Amniotic stem cell (primary cell): ENCODE measurements at places on chromosomes 4 and X.

GRCh38 chr4:123291329-123291728, 105.3 kb upstream of the SPRY1 start:
- no peak for DNase-seq

- no peak for DNase-seq
These were observed 204.6 kb downstream of the RBMX2 start for GRCh38 chrX:130606425-130606824.

DNA sequence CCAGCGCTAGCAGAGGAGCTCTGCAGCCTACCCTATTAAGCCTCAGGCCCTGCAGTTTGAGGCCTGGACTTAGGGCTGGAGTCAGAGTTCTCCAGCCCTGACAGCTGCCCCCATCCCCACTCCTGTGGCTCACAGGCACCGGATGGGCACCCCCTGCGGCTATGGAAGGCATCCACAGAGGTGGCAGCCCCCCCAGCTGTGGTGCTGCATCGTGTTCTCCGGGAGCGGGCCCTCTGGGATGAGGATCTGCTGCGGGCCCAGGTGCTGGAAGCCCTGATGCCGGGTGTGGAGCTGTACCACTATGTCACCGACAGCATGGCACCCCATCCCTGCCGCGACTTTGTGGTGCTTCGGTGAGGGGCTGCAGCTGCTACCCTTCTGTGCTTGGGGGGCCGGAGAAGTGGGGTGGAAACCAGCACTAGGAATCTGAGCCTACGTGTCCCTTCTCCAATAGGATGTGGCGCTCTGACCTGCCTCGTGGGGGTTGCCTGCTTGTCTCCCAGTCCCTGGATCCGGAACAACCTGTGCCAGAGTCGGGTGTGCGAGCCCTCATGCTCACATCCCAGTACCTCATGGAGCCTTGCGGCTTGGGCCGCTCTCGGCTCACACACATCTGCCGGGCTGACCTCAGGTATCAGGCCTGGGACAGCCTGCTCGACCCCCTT, 76.2 kb downstream of the STARD8 start:
- DNase-seq = no peak

- DNase-seq = peak; percentile 47
These were observed 234.7 kb downstream of the OR13H1 start for GRCh38 chrX:131778269-131779218.

DNA sequence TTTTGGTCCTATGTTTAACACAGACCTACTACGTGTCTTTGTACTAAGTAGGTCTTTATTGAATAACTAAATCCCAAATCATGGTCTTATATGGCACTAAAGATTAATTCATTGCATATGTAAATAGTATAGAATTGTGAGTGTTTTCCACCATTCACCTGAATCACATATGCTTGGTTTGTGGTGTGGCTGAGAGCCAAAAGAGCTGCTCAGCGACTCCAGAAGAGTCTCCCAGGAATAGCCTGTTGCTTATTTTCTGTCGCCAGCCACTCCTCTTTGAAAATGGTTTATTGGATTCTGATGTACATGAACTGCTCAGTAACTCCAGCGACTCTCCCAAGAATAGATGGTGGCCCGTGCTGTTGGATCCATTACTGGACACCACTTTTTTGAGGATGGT, 184.5 kb downstream of the CLCN4 start:
- no peak for DNase-seq

- DNase-seq = no peak
These were observed 123.6 kb downstream of the RBM47 start for GRCh38 chr4:40506066-40506465.

DNA sequence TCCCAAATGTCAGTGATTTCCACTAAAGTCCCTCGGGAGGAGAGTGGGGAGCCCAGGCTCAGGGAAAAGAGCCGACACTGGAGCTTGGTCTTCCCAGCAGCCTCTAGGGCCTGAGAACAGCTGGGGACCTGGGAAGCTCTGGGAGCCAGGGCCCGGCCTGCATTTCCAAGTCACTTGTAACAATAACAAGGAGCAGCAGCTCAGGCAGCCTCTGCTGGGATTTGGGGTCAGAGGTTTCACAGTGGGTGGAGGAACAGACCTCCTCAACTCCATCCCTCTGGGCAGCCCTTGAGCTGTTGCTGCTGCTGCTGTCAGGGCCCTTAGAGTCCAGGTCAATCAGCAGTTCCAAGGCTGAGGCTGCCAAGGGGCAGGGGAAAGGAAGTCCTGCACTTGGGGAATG, 11.1 kb downstream of the STARD8 start:
- no peak for DNase-seq

DNA sequence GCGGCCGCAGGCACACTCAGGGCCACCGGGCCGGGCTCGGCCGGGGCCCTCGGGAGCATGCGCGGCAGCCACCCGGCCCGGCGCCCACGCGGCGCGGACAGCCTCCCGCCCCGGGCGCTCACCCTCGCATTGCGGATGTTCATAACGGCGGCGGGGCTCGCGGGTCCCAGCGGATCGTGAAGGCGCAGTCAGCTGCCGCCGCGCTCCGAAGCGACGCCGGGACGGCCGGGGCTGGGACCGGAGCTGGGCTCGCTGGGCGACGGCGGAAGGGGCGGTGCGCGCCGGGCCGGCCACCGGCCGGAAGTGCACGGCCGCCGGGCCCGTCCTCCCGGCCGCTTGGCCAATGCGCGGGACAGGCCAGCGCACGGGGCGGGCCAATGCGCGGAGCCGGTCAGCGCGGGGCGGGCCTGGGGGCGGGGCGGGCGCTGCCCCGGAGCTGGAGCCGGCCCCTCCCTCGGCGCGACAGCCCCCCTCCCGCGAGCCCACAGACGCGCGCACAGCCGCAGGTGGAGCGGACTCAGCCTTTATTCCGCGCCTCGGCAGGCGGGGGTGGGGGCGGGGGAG, at the start of gene NAA10:
TSS of gene NAA10 (minus strand) at position 276 of the 564 bp plus-strand sequence. CDS start at position 143, 133 bp downstream.
- peak; percentile 43 for DNase-seq

DNA sequence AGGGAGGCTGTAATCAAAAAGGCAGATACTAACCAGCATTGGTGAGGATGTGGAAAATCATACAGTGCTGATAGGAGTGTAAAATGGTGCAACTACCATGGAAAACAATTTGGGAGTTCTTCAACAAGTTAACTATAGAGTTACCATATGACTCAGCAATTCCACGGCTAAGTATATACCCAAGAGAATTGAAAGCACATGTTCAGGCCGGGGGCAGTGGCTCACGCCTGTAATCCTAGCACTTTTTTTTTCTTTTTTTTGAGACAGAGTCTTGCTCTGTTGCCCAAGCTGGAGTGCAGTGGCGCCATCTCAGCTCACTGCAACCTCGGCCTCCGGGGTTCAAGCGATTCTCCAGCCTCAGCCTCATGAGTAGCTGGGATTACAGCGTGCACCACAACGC, 15.0 kb upstream of the CD99L2 start:
- DNase-seq = peak; percentile 13

DNA sequence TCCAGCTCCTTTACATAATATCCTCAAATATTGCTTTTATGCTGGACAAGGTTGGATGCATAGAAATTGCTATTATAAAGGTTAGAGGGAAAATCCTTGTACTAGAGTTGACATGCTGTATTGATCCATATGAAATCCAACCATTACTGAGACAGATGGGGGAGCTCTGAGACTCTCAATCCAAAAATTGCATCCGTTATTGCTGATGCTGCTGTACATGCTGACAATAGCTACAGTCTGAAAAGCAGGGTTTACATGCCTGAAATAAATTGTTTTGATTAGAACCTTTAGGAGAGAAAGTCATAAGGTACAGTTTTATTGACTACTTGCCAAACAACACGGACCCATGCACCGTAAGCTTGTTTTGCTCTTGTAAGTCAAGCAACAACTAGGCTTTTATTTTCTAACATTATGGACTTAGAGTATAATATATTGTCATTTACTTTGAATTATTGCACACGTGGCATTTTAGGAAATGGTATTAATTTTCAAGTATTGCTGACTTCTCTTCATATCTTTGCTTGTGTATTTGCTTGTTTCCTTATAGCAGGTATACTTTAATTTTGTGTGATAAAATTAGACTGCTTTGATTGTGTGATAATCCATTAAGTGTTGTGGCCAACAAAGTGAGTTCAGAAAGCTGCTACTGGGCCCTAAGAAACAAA, 1365.2 kb downstream of the STIM2 start:
- DNase-seq = no peak

DNA sequence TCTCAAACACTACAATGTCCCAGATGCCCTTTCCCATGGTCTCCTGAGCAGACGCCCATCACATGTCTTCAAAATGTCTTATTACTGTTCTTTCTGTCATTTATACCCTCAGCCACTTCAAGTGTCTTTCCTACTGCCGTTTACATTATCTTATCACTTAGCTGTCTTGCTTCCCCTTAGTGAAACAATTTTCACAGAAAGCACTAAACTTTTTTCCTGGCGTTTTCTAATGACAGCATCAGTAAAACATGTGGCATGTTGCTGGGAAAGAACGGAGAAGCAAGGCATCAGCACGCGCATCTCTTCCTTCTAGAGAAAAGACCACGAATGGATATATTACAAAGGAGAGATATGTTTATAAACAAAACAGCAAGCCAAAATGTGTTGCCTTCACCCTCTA, 189.7 kb upstream of the SLIT2 start:
- DNase-seq = no peak

DNA sequence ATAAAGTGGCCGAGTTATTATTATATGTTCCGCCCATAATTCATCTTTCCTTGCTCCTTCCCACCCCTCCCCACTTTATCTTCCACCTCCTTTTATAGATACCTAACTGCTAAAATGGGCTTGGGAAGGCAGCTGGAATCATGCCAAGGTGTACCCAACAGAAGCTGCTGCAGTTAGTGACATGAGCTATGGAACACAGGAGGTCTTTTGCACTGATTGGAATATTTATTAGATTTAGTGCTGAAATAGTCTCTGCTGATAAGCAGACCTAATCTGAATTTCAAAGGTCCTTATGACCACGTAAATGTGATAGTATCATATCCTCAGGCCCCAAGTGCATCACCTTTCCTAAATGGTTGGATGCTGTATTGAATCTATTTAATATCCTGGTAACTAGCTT, 64.9 kb downstream of the HMGB2 start:
- no peak for DNase-seq

- DNase-seq = no peak
These were observed 121.7 kb downstream of the TEX13A start for GRCh38 chrX:105098812-105099211.

- no peak for DNase-seq
These were observed 49.6 kb upstream of the PROM1 start for GRCh38 chr4:16133406-16133805.

- no peak for DNase-seq
These were observed 22.3 kb downstream of the ASMTL start for GRCh38 chrX:1430451-1430850.

- no peak for DNase-seq
These were observed 121.1 kb downstream of the SPATA18 start for GRCh38 chr4:52172166-52172565.

DNA sequence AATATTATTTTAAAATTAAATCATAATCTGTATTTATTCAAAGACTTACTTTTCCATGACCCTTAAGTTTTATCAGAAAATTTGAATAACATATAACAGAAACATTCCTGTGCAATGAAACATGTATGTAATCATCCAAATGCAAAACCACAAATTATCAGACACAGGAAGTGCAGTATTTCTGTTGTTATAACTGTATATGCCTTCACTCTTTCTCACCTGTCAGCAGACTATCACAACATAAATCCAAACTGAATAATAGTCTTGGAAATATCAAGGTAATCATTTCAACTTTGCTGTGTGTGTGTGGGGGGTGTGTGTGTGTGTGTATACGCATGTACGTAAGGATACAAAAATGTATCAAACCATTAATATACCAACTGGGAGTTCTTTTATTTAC, 285.9 kb downstream of the SLC7A11 start:
- DNase-seq = no peak

DNA sequence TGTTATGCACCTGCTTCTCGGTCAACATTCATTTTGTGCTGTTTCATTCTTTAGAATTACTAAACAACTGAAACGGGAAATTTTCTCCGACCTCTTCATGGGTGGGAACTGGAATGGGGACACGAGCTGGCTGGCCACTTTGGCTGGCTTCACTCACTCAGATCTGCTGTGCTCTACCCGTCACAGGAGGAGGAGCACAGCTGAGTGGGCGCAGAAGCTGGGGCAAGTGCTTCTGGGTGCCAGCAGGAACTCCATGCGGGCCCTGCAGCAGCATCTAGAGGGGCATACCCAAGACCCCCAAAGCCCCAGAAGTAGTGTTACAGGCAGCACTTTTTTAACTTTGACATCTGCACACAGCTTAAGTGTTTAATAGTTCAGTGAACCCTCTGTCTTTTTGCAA, 109.6 kb downstream of the TMEM144 start:
- no peak for DNase-seq

- no peak for DNase-seq
These were observed 309.8 kb downstream of the BCOR start for GRCh38 chrX:39787999-39788398.

DNA sequence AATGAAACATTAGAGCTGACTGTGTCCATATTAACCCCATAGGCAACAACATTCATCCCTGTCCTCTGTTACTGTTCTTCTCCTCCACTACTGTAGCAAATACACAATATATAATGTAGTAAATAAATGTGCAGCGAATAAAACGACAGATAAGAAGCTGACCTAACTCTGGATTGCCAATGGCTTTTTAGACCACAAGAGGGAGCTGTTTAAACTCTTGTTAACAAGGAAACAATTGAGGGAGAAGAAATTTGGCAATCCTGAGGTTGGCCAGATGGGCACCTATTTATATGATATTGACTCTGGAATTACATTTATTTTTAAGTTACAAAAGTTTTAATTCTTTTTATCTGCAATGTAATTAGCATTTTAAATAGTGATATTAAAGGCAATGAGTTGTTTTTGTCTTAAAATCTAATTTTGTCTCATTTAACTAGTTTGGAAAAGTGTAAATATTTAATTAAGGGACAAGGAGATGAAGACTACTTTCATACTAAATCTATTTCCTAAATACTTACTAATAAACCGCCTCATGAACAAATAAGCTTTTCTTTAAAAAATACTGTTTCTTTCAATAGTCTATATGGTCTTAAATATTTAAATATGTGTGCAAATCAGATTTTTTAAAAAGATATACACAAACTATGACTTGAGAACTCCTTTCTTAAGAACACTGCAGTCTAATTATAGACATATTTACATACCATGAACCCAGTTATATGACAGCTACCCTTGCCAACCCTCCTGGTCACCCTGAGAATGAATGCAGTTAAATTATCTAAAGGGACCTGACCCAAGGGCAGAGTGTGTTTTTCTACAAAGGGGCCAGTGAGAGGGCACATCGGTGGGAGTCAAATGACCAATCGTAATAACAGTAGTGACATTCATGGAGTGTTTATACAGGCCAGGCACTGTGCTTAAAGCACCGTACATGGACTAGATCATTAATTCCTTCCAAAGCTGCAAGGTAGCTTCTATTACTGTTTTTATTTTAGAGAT, 52.9 kb upstream of the HPF1 start:
- peak; percentile 77 for DNase-seq

- DNase-seq = no peak
These were observed 22.7 kb upstream of the ACSL1 start for GRCh38 chr4:184848510-184848909.

GRCh38 chr4:148344352-148344751, 97.9 kb downstream of the NR3C2 start:
- no peak for DNase-seq

- DNase-seq = no peak
These were observed 9.1 kb downstream of the RPGR start for GRCh38 chrX:38318196-38318595.

GRCh38 chrX:48695925-48696300, 621 bp upstream of the SUV39H1 start:
- no peak for DNase-seq
